ENCODE measurements at places on chromosomes 6 and 20. TPM values are rescaled to one million over a fixed set of nuclear protein-coding genes. Genes with fewer than 3 reads are reported as not detected.

DNA sequence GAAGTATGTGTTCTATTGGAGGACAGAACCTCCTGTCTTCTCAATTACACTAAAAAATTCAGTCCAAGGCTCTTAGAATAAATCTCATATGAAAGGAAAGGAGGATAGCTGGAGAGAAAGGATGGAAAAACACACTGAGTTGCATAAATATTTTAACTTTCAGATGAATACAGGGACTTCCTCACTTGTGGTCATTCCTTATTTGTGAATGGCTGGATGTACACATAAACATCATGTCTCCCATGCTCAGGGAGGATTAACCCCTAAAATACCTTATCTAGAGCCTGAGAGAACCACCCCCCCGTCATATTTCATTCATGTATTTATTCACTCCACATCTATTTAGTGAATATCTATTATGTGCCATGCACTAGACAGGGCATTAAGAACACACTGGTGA lies 217.6 kb upstream of the CITED2 start:
- no peak for DNase-seq

DNA sequence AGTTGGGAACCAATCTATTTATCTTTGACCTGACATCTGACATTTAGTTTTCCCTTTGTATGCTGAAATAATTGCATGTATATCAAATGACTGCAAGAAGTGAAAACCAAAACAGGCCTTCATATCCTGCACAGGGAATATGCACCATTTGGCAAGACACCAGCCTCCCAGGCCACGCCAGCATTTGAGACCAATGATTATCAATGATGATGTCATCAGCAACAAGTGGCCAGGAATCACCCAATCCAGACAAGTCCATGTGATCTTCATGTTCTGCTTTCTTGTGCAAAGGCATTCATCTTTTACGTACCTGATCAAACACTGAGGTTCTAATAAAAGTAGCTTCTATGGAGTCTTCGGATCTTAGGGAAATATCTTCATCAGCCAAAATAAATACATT lies 107.4 kb upstream of the TENT5A start:
- no peak for DNase-seq

- no peak for DNase-seq
These were observed 28.8 kb upstream of the NHSL1 start for GRCh38 chr6:138528137-138528536.

DNA sequence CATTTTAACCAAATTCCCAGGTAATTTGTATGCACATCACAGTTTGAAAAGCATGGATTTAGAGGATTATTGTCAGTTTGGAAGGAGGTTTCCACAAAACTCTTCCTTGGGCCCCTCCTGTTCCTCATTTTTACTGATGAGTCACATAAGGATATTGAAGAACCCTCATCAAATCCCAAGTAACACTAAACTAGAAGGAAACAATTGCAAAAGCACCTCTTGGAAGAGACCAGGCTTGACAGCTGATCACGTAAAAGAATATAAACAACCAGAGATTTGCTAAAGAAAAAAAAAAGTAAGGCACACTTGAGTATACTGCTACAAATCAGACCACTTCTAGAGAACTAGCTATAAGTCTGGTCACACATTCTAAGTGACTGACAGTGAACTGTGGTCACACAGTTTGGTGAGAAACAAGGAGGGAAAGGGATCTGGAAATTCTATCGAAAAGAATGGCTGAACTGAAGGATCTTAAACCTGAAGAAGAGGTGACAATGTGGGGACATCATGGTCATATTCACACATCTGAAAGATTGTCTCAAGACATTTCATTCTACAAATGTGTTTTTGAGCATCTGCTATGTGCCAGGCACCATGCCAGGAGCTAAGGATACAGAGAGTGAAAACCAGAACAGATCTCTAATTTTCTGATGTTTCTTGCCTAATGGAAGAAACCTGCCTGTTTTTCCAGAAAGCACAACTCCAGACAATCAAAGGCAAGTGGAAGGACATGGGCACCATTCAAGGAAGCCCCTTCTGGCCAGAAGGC lies 24.1 kb downstream of the ZHX3 start:
- DNase-seq = no peak

PHACTR1 gene
- total RNA-seq = 0.98 TPM

GRCh38 chr20:60330461-60330860 lies 372.2 kb downstream of the CDH26 start:
- DNase-seq = no peak

DNA sequence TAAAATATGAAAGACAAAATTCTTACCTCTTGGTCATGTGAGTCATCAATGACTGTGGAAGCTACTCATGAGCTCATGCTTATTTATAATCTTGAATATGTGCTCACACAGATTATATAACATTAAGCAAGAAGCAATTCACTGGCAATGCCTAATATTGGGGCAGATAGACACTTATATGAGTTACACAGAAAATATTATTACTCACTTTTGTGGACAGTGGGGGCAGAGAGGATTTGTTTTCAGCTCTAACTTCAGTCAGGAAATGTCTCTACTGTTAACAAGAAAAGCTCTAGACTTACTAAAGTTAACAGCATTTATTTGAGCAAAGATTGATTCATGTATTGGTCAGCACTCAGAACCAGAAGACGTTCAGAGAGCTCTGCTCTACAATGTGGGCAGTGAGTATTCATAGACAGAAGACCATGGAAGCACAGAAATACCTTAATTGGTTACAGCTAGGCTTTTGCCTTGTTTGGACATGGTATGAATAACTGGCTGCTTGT lies 85.8 kb upstream of the AHI1 start:
- DNase-seq = no peak

DNA sequence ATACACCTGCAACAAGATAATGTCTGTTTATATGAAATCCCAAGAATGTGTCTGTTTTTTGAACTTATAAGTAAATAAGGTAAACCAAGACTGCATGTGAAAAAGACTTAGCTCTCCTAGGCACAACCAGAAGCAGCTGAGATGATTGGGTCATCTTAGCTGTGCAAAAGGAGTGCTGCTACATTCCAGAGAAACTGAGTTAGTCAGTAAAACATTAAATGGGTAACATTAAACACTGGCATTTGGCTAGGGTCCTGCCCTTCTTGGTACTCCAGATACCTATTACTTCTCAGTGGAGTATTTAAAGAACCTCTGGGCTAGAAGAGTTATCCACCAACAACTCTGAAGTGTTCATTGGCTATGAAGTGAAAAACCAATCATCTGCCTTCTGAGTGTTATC lies 47.8 kb downstream of the ILRUN start:
- no peak for DNase-seq
